Urinary bladder (tissue), 4 donors: ENCODE measurements at places on chromosomes 16 and 17. TPM values are rescaled to one million over a fixed set of nuclear protein-coding genes. Genes with fewer than 3 reads are reported as not detected.

KAT8 gene
- 64.5 TPM for polyA plus RNA-seq

HOXB7 gene
- polyA plus RNA-seq, result 6.7 TPM

C17orf113 gene
- 1.5 TPM for polyA plus RNA-seq

SPNS3 gene
- 0.46 TPM for polyA plus RNA-seq

TEKT3 gene
- 1.0 TPM for polyA plus RNA-seq

GPRC5C gene
- 40.6 TPM for polyA plus RNA-seq

CES1 gene
- 61.4 TPM for polyA plus RNA-seq

GOT2 gene
- polyA plus RNA-seq, result 60.1 TPM

SLC38A8 gene
- not detected for polyA plus RNA-seq

CDH16 gene
- polyA plus RNA-seq, result not detected

C17orf100 gene
- polyA plus RNA-seq, result 3.0 TPM

DNA sequence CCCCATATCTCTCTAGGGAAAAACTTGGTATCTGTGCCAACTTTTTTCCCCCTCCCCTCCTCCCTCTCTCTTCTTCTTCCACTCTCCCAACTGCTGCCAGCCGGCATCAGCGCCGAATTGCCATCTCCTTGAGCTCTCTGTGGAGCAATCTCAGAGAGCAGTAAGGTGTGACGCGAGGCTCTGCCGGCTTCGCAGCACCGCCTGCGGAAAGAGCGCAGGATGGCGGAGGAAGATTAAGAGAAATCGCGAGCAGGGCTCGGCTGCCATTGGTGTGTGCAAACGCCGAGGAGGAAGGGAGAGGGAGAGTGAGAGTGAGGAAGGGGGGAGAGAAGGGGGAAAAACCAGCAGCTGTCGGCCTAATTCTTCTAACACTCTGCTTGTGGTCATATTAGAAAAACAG is 44.2 kb downstream of the NEUROD2 start:
- no peak for DNase-seq

GRCh38 chr16:82241469-82242052 is 71.5 kb upstream of the MPHOSPH6 start:
- no peak for DNase-seq

DNA sequence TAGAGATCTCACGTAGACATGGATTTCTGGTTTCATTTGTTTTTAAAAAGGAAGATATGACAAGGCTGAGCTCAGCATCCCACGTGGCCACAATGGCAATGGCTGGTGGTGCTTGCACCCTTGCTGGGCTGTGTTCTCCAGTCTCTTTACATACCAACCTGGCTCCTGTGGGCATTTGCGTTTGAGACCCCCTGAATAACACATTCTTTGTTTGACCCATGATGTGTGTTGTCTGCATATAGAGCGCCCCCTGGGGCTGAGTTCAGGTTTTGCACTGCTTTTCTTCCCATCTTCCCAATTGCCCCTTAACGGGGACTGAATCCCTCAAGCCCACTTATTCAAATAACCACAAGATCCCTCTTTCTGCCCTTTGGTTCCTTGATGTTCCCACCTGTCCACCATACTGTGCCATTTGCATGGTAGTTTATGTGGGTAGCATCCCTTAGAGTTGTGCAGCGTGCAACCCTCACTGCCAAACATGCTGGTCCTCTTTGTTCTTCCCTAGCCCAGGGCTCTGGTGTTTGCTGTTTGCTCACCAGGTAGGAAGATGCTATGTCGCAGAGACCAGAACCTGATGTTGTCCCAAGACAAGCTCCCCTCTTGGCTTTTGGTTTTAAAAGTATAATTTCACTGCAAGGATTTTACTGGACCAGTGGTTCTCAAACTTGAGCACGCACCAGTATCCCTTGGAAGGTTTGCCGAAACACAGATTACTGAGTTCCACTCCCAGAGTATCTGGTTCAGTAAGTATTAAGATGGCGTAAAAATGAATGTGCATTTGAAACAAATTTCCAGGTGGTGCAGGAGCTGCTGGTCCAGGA is 38.5 kb upstream of the NKD1 start:
- DNase-seq, result no peak

DNA sequence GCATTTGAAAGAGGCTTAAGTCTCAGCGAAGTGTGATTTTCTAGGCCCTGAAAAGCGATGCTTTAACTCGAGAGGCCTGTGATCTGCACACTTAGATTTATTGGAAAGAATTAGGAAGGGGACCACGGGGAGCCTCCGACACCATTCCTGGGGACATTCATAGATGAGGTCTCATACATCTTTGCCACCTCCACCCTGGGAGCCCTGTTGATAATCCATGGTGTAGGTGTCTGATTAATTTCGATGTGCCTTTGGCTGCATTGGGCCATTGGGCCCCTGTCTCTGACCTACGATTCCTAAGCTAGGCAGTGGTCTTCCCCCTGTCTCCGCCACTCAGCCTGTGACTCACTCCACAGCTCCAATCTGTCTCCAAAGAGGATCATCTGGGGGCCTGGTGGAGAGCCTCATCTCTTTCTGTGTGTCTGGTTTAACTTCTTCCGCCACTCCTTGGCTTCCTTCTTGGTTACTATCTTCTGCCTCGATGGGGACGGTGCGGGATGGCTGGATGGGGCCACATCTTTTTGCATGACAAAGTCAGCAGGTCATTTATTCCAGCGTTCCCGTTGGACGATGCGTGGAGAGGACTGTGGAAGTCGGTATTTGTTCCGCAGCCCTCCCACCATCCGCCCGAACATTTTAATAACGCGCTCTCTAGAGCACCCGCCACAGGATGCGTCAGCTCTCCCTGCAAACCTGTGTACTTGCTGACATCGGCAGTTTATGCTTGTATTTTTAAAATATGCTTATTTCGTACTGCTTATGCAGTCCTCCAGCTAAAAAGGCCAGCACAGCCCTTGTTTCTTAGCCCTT is 109.3 kb downstream of the IRX3 start:
- no peak for DNase-seq

DNA sequence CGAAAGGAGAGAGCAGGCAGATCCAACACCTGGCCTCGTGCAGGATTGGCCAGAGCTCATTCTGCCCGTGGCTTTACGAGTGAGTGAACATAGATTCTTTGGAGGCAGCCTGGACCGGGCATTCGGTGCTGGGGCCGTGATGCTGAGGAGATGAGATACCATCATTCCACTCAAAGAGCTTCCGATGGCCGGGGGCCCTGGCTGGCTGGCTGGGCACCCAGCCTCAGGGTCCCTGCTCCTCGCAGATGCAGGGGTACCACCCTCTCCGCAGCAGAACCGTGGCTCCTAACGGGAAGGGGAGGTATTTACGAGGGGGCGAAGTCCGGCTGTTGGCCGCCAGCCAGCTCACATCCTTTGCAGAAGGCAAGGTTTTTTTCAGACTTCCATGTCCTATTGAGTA is 66.1 kb upstream of the FOXF1 start:
- no peak for DNase-seq

DNA sequence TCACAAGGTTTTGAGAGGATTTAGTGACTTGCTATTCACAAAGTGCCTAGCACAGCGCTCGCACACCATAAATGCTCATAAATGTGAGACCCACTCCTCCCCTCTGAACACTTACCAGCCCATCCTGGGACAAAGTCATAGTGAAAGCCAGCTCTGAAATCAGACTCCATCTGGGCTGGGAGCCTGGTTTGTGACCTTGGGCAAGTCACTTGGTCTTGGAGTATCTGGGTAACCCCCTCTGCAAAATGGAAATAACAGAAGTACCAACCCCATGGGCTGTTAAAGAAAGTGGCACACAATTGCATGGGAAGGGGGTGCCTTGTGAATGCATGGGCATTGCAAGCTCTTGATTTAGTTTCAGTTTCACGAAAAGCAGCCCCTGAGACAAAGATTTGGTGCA is 104.7 kb upstream of the CDH5 start:
- no peak for DNase-seq

DNA sequence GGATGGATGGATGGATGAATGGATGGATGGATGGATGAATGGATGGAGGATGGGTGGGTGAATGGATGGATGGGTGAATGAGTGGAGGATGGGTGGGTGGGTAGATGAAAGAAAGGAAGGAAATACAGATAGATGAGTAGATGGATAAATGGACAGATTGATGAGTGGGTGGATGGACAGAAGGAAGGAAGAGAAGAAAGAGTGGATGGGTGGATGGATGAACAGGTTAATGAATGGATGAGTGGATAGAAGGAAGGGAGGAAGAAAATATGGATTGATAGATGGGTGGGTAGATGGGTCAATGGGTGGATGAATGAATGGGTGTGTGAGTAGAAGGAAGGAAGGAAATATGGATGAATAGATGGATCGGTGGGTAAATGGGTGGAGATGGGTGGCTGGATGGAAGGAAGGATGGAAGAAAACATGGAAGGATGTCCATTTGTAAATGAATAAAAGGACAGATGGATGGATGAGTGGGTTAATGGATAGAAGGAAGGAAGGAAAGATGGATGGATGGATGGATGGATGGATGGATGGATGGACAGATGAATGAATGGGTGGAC is 97.3 kb upstream of the TNRC6C start:
- DNase-seq, result no peak

DNA sequence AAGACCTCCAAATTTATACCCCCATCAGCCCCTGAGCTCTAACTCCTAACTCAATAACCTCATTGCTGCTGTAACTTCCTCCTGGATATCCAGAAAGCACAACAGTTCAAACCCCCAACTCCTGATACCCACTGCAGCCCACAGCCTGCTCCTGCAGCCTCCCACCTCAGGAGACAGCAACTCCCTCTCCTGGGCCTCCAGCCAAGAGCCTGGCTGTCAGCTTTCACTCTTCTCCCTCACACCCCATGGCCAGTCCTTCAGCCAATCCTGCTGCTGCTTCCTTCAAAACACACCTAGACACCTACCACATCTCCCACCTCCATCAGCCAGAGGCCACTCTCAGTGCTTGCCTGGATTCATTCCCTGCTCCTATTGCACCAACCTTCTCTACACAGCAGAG is 5.4 kb downstream of the GINS2 start:
- DNase-seq, result no peak

GRCh38 chr17:50352072-50352692 is 6.3 kb downstream of the XYLT2 start:
- DNase-seq, result no peak

GRCh38 chr16:57167953-57168352 is 17.9 kb downstream of the PSME3IP1 start:
- DNase-seq, result no peak

GRCh38 chr17:45395569-45396415 is 36.9 kb downstream of the ARHGAP27 start:
- no peak for DNase-seq

- no peak for DNase-seq
Measured at GRCh38 chr16:84647828-84648594, at the start of gene KLHL36. Gene KLHL36 (plus strand): TSS chr16:84648511. CDS start chr16:84650868, 2,357 bp downstream.

DNA sequence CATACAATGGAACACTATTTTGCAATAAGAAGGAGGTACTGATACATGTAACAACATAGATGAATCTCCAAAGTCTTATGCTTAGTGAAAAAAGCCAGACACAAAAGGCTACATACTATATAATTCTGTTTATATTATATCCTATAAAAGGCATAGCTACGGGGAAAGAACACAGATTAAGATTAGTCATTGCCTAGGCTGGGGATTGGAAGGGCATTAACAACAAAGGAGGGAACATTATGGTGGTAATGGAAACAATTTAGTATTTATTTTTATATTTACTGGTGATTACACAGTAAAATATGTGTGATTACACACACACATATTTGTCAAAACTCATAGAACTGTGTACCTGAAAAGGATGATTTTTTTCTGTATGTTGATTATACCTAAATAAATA is 278.1 kb downstream of the ZFHX3 start:
- DNase-seq, result no peak

- DNase-seq, result no peak
Measured at GRCh38 chr16:78277321-78278055, 178.0 kb downstream of the WWOX start.

GRCh38 chr16:59545721-59546120 is 811.6 kb upstream of the GOT2 start:
- DNase-seq, result no peak

DNA sequence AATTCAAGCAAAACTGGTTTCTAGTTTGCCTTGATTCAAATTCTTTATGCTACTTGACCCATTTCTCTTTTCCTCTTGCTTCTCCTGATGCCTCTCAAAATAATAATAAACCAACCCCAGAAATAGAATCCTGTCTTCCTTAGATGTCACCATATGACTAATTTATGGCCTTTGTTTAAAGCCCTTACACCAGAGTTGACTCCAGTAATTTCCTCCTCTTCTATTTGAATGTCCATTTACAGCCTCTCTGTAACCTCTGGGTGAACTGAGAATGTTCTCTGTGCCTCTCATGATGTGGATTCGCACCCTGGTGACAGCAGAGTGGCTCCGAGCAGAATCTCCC is 31.5 kb downstream of the ZFHX3 start:
- no peak for DNase-seq

DNA sequence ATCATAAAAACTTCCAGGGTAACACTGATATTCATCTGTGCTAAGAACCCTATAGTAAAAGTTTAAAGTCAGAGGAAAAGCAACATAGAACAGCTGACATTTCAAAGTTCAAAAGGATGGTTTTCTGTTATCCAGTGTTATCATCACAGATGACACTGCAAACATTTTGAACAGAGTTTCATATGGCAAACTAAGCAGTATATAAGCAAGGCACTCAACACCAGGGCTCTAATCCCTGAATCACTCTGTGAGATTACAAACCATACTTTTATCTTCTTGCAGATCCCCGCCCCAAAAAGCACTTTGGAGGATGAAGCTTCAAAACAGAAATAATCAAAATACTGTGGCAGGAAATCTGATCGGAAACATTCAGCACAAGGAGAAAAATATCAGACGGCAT is 508.2 kb upstream of the KIF2B start:
- DNase-seq, result no peak

GRCh38 chr16:26175944-26176343 is 484.2 kb downstream of the HS3ST4 start:
- DNase-seq, result no peak

DNA sequence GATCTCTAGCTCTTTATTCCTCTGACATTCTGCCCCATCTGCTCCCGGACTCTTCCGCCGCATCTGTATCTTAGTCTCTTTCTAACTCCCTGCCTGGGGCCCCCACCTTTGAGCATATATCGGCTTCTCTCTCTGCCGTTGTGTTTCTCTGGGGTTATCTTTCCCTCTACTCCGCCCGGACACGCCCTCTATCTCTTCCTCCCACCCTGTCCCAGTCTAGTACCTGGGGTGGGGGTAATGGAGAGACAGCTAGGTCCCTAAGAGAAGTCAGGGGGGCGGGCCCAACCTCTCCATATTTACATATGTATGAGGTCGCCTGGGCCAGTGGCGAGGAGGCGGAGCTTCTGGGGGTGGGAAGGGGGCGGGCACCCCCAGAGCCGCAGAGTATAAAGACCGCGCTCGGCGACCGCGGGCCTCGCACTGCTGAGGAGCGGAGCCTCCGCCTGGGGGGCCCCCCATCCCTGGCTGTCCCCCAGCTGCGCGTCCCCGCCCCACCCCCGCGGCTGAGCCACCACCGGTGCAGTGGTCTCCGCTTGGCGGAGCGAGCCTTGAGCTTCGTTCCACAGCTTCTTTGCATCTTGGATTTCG is at the start of gene ATP1B2:
ATP1B2 (plus strand) TSS at position 418 of the 588 bp plus-strand sequence. CDS start 593 bp downstream, outside the sequence.
- no peak for DNase-seq

GRCh38 chr17:32958418-32958817 is 30.5 kb downstream of the TMEM98 start:
- no peak for DNase-seq

- no peak for DNase-seq
Measured at GRCh38 chr16:87851141-87851587, 18.1 kb downstream of the SLC7A5 start.
